Hypothalamus (tissue), 51 donors: ENCODE measurements at places on chromosomes 2 and 18.
A peak's percentile ranks its signal among the peaks of the same experiment; 100 is the strongest.

DNA sequence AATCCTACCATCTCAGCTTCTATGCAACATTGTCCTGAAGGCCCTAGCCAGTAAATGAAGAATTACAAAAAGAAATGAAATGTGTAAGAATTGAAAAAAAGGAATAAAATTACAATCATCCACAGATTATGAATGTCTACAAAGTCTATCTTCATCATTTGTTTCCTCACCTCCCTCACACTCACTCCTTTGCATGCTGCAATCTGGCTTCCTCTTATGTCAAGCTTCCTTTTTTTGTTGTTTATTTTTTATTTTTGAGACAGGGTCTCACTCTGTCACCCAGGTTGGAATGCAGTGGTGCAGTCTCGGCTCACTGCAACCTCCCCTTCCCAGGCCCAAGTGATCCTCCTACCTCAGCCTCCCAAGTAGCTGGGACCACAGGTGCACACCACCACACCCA lies 129.0 kb downstream of the CABYR start:
- DNase-seq: no peak

- DNase-seq: no peak
Observed at GRCh38 chr2:215537611-215538010, 101.7 kb upstream of the FN1 start.

GRCh38 chr2:42872721-42873120 lies 80.3 kb upstream of the HAAO start:
- DNase-seq: no peak

DNA sequence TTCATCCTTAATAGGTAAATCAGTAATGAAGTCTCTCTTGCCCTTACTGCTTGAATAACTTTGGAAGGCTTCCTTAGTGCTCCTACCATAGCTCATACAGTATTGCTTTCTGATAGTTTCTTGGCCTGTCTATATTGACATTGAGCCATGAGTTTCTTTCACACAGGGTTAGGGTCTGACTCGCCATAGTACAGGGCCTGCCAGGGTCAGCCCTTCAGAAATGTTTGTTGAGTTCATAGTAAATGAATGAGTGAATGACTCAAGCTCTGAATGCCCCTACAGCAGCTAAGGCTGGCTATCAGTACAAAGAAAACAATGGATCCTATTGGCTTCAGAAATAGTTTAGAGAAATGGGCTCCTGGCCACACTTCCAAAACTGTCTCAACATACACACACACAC lies 65.0 kb upstream of the LRATD1 start:
- no peak for DNase-seq

- no peak for DNase-seq
Observed at GRCh38 chr2:135022952-135023880, 24.0 kb downstream of the MAP3K19 start.

DNA sequence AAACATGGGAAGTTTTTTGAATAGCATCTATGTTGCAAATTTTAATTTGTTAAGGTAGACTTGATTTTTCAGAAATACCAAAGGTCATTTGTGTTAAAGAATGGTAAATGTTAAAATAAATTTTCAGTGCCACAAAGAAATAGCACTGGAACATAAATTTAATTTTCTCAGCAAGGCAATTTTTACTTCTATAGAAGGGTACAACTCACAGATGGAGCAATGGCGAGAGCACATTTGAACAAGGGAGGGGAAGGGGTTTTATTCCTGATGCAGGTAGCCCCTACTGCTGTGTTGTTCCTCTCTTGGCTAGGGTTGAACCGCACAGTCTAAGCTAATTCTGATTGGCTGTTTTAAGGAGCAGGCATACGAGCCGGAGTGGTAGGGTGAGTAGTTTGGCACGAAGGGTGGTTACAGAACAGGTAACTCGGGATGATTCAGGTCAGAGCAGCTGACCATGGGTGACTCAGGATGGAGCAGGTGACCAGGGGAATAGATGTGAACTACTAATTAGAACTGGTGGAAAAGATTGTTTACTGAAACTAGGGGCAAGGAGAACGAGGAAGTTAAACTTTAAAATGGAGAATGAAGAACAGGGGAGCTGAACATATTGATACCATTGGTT lies 50.1 kb upstream of the PSME4 start:
- no peak for DNase-seq

DNA sequence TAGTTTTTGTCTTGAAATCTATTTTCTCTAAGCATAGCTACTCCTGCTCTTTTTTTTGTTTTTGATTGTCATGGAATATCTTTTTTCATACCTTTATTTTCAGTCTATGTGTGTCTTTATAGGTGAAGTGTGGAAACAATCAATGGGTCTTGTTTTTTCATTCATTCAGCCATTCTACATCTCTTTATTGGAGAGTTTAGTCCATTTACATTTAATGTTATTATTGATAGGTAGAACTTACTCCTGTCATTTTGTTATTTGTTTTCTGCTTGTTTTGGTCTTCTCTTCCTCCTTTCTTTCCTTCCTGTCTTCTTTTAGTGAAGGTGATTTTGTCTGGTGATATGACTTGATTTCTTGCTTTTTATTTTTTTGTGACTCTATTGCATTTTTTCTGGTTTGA lies 17.8 kb downstream of the IL1RL2 start:
- DNase-seq: no peak

DNA sequence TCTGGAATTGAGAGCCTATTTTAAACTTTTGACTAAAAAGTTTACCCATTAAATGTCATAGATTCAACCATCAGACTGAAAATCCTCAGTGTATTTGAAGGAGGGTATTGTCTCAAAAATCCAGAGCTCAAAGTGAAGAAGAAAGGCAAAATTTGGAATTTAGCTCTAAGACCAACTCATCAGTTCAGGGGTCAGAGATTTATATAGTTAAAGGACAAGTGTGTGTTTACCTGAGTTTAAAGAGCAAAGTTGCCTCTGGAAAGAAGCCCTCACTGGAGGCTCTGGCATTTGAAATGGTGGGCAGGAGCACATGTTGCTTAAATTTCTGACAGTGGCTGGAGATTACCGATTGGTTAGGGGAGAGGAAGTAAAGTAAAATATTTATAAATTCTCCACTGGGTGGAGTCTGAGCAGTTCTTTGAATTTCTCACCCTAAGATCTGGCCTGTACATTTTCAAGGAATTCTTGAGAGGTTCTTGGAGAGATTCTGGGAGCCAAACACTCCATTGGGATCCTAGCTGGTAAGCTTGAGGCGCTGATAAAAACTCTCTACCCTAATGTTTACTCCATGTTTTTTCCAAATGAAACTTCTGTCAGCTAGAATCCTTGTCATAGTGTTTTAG lies at the start of gene KYNU:
Gene KYNU, plus strand, starts transcription at position 449 of the 623 bp plus-strand sequence. CDS start 7,704 bp downstream, outside the sequence.
- no peak for DNase-seq

- DNase-seq: no peak
Observed at GRCh38 chr2:6832596-6833299, 33.0 kb downstream of the CMPK2 start.

- DNase-seq: no peak
Observed at GRCh38 chr2:145728511-145728910, 1208.6 kb upstream of the ZEB2 start.

- DNase-seq: no peak
Observed at GRCh38 chr2:5067816-5068215, 624.4 kb upstream of the SOX11 start.

GRCh38 chr2:10045561-10046355 lies 2.4 kb downstream of the KLF11 start:
- DNase-seq: no peak

DNA sequence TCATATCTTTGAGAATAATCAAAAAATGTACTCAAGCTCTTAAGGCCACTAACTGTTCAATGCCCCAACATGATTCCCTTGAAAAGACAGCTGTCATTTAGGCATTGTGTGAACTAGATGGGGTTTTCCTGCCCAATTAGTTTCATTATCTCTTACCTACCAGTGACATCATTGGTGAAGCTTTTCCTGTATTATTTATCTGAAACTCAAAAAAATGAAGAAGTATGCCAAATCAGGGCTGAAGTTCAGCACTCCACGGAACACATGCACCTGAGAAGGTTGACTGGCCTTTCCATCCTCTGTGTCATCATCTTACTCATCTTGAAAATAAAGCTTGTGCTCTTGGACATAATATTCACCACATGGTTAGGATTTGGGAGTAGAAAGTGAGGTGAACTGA lies 126.4 kb downstream of the TXNL1 start:
- DNase-seq: no peak

- no peak for DNase-seq
Observed at GRCh38 chr2:120631724-120632123, 103.9 kb upstream of the GLI2 start.

- DNase-seq: no peak
Observed at GRCh38 chr2:97870396-97870843, 125.3 kb downstream of the TMEM131 start.

DNA sequence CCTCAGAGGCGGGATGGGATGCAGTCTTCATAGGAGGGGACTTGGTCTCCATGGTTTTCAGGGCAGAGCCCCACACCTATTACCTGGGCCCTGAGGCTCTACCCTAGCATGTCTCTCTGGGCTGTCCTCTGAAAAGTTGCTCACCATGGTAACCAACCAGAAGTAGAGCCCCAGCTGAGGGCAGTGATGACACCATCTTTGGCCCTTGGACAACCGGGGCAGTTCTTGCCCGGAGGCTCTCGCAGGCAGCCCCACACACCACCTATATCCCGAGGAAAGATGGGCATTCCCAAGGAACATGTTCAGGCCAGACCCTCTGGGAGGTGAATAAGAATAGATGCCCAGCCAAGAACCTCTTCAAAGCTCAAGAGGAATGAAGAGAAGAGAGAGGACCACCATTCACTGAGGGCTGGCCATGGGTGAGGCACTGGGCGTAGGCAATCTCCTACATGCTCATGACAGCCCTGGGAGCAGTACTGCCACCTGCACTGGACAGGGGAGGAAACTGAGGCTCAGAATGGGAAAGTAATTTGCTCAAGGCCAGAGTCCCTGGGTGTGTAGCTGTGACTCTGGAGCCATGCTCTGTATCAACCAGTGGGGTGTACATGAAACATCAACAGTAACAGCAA lies 72.5 kb downstream of the HS1BP3 start:
- no peak for DNase-seq

DNA sequence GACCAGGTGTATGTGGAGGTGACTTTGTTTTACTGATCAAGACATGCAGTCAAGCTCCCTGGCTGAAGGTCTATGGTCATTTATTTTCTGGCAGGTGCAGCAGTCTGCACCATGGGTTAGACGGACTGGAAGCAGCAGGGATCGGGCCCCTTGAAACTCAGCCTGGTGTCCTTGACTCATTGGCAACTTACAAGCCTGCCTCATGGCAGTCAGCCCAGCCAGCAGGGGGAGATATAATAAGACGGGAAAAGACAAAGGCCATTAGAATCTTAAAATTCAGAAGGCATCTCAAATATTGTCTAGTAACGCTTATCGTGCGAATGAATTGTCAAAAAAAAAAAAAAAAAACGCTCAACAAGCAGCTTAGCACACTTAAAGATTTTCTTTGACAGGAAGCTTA lies 308.2 kb downstream of the EN1 start:
- peak; percentile 1 for DNase-seq
